AG10803 (cell line): ENCODE measurements at places on chromosomes 13 and 19.

DNA sequence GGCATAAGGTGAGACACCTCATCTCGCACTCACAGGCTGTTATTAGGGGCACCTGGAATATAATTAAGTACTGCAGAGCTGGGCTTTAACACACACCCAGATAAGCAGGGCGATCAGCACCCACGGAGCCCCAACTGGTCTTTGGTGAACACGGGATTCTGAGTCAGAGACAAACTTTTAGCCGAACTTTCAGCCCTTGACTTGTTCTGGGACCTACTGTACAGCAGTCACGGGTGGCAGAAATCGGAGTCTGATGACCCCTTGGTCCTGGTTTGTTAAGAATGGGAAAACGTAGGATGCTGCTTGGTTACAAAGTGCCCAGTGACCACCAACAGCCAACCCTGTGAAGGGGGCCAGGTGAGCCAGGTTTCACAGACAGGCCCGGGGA lies 9.0 kb downstream of the SH3GL1 start:
- DNase-seq: no peak

DNA sequence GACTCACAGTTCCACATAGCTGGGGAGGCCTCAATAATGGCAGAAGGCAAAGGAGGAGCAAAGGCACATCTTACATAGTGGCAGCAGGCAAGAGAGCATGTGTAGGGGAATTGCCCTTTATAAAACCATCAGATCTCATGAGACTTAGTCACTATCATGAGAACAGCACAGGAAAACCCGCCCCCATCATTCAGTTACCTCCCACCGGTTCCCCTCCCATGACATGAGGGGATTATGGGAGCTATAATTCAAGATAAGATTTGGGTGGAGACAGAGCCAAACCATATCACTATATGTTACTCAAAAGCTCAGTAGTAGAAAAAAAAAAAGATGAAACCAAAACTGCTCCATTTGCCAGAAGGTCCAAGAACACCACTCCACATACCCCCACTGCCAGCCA lies 58.5 kb downstream of the DNAJC15 start:
- DNase-seq: no peak

DNA sequence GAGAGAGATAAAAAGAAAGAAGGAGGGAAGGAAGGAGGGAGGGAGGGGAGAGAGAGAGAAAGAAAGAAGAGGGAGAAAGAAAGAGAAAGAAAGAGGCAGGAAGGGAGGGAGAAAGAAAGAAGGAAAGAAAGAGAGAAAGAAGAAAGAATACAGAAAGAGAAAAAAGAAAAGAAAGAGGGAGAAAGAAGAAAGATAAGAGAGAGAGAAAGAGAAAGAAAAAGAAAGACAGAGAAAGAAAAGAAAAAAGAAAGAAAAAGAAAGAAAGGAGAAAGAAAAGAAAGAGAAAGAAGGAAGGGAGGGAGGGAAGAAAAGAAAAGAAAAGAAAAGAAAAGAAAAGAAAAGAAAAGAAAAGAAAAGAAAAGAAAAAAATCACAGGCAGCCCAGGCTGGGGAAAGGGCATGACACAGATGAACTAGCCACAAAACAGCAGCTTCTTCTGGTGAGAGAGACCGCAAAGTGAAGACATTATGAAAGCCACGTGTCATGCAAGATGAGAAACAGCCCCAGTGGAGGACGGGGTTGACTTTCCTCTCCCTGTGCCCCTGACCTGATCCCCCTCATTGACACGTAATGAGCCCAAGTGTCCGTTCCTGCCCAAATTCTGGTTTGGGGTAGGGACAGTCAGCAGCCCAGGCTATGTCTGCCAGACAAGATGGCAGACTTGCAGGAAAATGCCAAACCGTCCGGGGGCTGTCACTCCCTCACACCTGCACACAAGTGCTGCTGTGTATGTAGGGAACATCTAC lies 102.1 kb downstream of the INSR start:
- DNase-seq: peak; percentile 68

DNA sequence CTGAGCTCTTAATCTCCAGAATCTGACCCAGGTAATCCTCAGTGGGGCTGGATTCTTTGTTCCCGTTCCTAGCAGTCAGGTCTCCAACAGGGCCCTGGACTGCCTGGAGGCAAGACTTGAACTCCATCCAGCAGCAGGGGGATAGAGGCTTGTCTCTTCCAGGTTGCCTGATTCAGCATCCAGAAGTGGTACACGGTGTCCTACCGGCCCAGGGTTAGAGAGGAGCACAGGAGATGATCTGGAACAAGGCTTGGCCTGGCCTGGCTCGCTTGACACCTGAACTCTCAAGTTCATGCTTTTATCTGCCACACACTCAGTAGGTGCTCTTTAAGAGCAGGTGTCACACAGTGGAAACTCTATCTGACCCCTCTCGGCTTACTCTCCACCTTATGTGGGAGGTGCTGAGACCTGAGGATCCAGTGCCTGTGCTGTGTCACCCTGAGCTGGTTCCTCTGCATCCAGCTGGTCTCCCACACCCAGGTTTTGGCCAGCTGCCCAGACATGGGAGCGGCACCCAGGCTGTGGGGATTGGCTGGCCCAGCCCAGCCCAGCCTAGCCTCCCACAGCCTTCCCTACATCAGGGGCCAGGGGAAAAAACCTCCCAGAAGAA lies at the start of gene CYP4F3:
TSS of gene CYP4F3 (plus strand) at position 604 of the 610 bp plus-strand sequence. CDS start 519 bp downstream, outside the sequence.
- DNase-seq: no peak

DNA sequence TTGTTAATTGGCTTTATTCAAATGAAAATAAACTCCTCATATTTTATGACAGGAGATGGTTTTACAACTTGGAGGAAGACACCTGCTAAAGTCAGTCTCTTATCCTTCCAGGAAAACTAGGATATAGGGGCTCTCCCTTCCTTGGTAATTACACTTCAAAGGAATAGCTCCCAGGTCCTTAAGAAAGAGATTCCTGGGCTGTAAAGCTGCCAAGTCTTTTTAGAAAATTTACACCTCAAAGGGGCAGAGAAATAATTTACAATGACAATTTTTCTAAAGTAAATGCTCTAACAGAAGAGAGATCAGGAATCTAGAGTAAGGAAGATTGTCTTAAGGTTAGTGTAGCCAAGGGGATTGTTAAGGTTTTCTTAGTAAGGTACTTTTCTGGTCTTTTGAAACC lies 1359.0 kb downstream of the OLFM4 start:
- no peak for DNase-seq

DNA sequence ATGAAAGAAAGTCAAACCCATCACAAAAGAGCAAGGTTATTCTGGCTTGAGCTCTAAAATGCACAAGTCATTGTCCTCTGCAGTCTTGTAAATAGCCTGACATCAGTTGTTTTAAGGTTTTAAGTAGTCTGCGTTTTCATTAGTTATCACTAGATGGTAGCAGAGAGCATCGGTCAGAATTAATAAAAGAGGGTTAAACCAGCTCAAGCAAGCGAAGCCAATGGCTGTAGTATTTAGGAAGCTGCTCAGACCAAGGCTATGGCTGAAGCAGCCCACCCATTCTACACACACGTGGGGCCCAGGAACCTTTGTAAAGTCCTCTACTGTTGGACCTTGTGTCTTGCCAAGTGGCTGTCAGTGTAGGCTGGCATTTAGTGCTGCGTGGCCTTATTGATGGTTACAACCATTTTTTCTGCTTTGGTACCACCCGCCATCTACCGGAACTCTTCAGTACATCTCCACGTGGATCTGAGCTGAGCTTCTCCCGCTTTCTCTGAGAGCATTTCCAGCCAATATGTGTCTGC lies 13.3 kb upstream of the ZNF57 start:
- DNase-seq: peak; percentile 70

GRCh38 chr13:43894438-43894837 lies 14.7 kb downstream of the LACC1 start:
- no peak for DNase-seq

GRCh38 chr19:48558018-48558684 lies 6.2 kb downstream of the SULT2B1 start:
- DNase-seq: peak; percentile 70

- DNase-seq: no peak
These were observed 533.2 kb upstream of the PCDH9 start for GRCh38 chr13:67763384-67763783.

GRCh38 chr13:67619351-67619994 lies 389.3 kb upstream of the PCDH9 start:
- DNase-seq: no peak

DNA sequence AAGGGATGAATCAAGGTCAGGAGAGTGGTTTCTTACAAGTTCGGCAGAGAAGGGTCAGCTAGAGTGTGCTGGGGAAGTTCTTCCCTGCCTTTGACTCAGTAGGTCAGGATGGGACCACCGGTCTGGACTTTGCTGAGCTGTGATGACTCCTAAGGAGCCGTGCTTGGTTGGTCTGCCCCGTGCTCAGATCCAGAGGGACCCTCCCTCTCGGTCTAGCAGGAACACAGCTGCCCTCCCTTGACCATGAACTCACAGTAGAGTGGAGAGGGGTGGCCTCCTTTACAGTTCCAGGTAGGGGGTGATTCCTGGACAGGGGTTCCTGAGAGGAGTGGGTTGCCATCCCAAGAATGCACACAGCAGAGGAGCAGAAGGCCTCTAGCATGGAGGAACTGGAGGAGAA lies 4.3 kb downstream of the RPS19 start:
- no peak for DNase-seq

- peak; percentile 47 for DNase-seq
These were observed 37.1 kb upstream of the TFDP1 start for GRCh38 chr13:113547238-113547971.

- no peak for DNase-seq
These were observed 9.5 kb upstream of the ERFL start for GRCh38 chr19:41937525-41938468.

GRCh38 chr13:110125157-110125556 lies 181.8 kb downstream of the COL4A1 start:
- no peak for DNase-seq

DNA sequence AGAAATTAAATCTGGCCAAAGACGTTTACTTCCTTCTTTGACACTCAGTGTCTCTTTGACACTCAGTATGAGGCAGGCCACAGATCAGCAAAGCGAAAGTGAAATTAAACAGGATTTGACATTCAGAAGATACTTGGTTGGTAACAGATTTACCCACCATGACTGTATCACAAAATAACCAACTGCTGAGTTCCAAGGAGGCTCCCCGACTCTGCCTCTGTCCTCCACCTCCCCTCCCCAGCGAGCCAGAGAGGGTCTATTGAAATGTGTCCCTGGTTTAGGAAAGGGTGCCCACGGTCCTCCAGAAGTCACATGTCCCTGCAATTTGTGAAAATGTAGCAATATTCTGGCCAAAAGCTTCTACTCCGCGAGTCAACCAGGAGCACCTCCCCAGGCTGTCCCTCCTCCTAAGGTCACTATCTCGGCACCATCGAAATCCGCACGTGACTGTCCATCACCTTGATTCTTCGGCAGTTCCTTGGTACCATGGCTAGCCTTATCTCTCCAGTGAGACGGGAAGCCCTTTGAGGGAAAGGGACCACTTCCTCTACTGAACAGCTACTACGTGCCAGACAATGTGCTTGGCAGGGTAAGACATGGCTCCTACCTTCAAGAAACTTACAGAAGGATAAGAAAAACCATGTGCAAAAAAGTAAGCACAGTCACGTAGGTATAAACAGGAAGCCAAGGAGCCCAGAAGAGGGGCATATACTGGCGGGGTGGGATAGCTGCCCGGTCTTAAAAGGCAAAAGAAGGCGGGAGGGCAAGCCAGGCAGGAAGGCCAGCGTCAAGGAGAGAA lies 1.5 kb downstream of the N4BP2L1 start:
- DNase-seq: peak; percentile 23

DNA sequence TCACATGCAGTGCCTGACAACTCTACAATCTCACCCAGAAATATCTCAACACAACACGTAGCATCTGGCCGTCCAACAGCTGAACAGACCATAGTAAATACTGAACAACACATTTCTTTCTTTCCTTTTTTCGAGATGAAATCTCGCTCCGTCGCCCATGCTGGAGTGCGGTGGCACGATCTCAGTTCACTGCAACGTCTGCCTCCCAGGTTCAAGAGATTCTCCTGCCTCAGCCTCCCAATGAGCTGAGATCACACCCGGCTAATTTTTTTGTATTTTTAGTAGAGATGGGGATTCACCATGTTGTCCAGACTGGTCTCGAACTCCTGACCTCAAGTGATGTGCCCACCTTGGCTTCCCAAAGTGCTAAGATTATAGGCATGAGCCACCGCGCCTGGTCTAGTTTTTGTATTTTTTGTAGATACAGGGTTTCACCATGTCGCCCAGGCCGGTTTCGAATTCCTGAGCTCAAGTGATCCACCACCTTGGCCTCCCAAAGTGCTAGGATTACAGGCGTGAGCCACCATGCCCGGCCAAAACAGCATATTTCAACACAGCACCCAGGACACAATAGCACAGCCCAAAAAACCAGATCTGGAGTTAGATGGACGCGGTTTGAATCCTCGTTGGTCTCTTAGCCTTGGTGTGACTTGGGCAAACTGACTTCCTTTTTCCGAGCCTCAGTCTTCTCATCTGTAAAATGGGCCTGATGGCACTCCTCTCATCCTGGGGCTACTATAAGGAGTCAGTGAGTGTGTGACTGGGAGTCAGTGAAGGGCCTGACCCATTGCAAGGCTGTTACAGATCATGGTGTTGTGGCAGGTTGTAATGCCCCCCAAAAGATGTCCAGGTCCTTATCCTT lies 22.6 kb downstream of the CYP2A6 start:
- DNase-seq: no peak

GRCh38 chr19:16325161-16325527 lies 518 bp downstream of the KLF2 start:
- peak; percentile 31 for DNase-seq

DNA sequence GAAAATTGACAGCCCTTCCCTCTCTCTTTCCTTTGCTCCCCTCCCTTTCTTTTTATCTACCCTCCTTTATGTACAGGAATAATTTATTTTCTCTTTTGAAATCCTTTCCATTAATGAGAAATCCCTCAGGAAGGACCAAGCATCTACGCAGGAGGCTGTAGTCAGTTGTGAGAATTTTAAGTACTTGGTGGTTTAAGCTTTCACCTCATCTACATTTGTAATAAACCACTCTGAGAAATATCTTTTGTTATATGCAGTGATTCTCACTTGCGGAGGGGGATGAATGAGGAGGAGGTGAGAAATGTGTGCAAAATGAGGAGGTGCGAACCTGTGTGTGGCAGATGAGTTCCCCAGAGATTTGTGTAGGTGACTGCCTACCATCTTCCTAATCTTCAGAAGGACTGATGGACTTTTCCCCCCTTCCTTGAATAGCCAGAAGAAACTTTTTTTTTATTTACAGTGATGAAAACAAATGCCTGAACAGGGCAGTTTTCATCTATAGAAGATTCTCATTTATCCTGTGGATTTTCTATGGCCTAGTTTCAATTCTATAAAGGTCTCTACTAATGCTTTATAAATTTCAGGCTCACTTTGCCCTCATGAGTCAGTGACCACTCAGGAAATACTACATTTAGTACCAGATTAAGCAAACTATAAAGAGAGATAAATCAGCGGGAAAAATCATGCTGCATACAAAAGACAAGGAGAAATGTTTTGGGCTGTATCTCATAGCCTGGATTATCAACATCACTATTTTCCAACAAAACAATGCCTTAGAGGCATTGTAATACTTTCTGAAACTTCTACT lies 118.3 kb downstream of the LHFPL6 start:
- DNase-seq: peak; percentile 59

GRCh38 chr13:114032126-114032799 lies 58.4 kb upstream of the C13orf46 start:
- peak; percentile 78 for DNase-seq

GRCh38 chr13:97366172-97366688 lies 67.7 kb upstream of the RAP2A start:
- DNase-seq: no peak
